ENCODE measurements at places on chromosomes 4 and X.

DNA sequence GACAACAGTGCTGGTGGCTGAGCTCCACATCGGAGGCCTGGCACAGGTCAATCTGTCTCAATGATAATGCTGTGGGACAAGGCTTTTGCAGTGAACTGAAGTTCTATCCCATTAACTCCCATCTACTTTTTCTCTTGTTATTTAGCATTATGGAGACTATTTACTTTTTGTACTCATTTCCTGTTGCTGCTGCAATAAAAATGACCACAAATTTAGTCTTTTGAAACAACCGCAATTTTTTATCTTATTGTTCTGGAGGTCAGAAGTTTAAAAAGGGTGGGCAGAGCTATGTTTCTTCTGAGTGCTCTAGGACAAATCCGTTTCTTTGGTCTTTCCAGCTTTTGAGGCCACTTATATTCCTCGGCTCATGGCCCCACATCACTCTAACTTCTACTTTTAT is 111.0 kb upstream of the PITX2 start:
- DNase-seq, result no peak

DNA sequence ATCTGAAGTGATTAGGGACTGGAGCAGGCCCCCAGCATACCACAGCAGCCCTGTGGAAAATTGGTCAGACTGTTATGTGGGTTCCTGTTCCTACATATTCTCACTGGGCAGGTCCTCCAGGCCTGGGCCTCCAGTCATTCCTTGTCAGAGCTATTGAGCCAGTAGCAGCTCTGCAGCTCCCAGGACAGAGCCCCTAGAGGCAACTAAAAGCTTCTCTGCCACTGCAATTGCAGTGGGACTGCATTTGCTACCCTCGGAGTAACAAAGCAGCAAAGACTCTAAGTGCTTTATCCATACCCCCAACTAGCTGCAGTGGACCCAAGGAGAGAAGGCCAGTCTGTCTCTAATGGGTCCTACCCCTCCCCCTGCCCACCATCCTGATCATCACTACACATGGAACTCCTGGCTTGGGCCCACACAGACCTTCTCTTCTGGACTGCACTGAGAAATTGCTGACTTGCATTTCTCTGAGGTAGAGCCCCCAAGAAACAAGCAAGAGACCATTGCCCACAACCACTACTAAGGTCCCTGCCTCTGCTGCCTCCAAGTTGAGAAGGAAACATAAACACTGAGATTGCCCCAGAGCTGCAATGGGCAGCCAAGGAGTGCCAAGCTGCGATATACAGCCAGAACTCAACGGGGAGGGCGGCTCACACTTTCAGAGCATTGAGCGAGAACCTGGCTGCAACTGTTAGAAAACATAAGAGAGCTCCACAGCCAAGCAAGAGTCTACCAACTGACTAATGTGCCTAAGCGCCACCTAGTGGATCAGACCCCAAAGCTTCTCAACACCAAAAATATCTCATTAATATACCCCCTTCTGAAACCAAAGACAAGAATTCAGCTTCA is 738.7 kb upstream of the NDST4 start:
- DNase-seq, result no peak

DNA sequence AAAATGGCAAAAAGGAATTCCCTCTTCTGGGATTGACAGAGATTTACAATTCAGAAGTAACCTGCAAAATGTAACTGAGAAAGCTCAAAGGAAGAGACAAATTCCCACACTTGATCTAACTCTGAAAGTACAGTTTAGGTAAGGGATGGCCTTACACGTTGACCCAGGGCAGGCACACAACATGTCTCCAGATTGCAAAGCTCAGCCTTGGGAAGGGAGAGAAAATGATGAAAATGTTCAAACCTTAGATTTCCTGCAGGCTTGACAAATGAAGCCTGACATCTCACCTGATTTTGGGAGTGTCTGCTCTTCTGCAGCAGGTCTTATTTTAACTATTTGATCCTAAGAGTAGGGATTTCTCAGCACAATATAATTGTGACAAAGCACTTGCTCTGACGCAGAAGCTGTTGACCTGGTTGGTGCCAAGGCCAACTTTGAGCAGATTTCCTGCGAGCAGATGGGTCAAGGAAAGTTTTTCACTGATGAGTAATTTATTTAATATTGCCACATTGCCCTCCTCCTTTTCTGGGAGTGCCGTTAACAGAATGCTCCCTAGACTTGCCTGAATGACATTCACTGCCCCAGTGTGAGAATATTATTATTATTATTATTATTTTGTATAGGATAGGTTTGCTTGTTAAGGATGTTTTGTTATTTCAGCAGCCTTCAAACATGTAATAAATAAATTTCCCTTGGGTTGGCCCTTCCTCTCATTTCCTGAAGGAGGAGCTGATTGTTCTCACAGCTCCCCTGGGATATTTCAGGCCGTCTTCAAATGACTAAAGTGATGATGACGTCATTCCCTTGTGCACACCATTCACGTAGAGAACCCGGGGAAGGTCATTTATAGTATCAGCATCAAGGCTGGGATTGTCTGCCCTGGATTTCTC is 157.1 kb downstream of the VEGFC start:
- peak; percentile 63 for DNase-seq

DNA sequence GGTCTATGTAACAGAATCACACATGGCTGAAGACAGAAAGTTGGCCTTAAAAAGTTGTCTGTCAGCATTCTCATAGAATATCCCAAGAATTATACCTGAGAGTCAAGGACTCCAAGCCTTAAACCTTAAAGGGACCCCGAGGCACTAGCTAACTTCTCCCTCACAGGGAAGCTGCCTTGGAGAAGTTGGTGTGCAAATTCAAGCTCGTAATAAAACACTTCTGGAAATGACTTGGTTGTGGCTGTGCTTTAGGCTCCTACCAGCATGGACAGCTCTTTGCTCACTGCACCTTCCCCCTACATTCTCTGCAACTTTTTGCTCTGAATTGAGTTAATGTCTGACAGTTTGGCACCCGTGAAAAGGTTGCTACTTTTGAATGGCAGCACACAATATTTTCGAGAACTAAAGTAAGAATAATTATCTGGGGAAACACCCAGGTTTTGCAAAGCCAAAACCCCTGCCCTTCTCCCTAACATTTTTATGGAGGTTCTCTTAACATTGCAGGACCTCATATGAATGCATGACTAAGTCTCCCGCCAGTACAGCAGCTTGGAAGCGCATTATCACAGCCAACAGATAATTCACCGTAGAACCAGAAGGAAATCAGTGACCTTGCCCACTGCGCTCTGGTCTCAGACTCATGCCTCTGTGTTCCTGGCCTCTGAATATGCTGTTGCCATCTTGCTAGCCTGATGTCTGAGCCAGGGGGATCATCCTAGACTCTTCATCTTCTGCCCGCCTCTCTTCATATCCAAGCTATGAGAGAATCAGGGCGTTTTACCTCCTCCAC is 91.0 kb downstream of the MGST2 start:
- no peak for DNase-seq

DNA sequence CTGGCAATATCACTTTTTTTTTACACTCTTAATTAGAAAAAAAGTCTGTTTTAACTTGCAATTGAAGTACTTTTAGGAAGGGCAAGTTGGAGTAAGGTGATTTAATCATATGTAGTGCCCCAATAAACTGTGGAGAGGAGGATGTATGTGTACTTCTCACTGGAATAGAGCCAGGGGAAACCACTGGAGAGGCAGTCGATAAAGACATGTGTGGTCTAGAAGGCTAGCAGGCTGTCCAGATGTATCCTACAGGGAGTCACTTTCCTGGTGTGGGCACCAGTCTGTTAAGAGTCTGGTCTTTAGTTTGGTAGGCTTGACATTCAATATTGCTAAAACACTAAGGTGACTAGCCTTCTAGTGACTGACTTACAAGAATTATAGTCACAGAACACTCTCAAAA is 9.6 kb upstream of the SGMS2 start:
- DNase-seq, result no peak

DNA sequence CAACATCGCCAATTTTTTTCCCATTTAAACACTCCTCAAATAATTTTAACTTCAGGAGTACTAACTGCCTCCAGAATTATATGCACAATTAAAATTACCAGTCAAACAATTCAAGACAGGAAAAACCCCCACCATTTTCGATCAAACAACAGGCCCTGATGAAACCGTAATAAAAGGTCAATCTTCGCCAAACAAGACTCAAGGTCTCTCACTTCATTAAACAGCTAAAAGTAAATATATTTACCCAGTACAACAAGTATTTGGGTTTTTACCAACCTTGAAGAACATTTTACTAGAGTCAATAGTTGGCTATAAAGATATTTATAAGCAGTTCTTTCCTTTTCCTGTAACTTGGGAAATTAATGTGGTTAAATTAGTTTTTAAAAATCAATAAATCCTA is 28.3 kb downstream of the RFC1 start:
- DNase-seq, result no peak

DNA sequence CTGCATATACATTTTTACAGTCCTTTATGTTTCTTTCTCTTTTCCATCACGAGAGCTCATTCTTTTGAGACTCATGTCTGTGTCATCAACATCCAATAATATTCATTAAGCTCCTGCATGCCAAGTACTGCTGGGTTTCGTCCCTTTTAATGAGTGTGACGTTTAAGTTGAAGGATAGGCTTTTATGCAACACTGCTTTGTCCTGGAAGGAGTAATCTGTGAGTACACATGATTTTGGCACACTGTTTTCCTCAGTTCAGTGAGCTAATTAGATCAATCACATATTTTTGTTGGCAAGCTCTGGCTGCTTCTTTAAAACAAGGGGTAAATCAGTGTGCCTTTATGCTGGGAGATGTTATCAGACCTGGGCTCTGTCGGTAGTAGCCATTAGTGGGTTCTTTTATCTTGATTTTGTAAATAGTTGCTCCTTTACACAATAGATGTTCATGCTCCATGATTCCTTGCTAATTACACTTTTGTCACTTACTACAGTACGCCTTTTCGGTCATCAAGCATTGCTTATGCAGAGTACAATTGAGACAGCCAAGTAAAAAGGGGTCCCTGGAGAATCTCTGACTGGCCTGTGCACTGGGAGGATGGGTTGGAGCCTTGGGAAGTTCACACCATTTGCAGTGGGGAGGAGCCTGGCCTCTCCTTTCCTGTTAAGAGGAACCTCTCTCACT is 132.6 kb downstream of the FHIP1A start:
- DNase-seq, result peak; percentile 96

DNA sequence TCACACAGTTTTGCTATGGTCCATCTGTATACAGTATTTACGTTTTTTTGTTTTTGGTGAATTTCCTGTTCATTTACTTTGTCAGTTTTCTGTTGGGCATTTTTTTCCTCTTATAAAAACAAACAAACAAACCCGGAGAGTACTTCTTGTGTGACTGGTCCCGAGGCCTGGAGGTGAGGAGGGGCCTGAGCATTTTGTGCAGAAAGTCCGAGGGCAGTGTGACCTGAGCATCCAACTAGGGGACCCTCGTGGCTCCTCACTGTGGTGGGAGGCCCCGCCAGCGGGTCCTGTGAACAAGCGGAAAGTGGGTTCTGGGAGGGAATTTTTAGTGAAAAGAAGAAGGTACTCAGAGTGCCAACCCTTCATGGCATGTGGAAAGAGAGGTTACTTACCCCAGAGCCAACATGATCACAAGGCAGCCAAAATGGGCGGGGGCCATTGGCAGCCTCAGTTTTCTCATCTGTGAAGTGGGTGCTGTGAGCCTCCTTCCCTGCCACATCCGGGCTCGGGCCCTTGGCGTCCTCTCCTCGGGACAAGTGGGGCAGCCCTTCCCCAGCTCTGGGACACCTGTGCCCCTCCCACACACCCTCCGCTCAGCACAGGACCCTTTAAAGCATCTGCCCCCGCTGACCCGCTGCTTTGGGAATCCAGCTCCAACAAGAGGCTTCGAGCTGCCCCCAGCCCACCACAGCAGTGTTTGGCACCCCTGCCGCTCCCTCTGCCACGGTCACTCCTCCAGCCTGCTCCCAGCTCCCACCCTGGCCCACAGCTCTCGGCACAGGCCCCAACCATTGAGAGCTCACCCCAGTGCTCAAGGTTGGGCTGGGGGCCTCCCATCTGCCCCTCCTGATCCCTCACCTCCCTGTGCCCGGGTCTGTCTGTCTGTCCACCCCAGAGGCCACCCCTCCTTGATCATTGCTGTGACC is 22.8 kb upstream of the GPR78 start:
- DNase-seq, result no peak

DNA sequence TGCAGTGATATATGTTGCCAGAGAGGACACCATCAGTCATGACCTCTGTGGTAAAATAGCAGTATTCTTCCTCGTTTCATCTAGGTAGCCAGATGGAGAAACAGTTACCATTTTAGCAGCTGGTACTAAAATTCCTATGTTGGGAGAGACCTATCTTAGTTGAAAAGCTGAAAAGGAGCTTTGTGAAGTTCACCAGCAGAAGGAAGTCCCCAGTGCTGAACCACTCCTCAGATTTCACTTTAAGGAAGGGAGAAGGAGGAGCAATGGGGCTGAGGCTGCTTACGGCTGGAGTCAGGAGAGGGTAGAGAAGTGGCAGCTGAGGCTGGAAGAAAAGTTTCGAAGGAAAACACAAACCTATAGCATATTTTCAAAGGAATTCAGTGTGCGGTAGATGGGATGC is 103.7 kb downstream of the ATXN3L start:
- DNase-seq, result no peak

DNA sequence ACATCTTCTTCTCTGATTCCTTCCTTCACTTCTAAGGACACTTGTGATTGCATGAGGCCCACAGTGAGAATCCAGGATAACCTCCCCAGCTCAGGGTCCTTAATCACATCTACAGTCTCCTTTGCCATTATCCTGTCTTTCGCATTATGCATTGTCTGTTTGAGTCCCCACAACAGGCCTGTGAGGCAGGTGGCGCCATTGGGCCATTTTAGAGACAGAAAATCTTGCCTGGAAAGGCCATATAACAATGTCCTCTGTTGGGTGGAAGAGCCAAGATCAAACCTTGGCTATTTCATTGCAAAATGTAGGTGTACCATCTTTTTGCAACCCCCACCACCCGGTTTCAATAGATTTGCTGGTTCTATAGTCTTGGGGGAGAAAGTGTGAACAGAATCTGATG is 11.8 kb upstream of the DCUN1D4 start:
- DNase-seq, result peak; percentile 47

GRCh38 chr4:16205298-16206164 is 20.7 kb downstream of the TAPT1 start:
- DNase-seq, result peak; percentile 32

DNA sequence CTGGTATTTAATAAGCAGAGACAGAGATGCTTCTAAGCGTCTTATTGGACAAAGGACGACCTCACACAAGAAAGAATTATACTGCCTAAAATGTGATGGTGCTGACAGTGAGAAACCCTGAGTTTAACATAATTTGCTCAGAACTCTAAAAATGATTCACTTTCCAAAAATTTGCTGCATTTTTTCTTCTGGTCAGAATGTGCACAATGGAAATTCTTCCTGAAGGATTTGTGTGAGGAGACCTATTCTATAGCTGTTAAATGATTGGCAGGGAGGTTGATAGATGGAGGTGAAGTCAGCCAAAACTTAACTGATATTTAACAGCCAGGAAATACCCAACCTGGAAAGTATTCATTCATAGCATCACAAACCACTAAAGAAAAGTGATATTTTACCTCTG is 1.7 kb downstream of the MAGEC3 start:
- DNase-seq, result peak; percentile 0

- peak; percentile 59 for DNase-seq
Measured at GRCh38 chr4:27154706-27155105, 294.1 kb downstream of the STIM2 start.

- no peak for DNase-seq
Measured at GRCh38 chr4:126737899-126738526, 894.7 kb upstream of the INTU start.
